ENCODE measurements at places on chromosomes 12 and 14. TPM values are rescaled to one million over a fixed set of nuclear protein-coding genes. Genes with fewer than 3 reads are reported as not detected.

DNA sequence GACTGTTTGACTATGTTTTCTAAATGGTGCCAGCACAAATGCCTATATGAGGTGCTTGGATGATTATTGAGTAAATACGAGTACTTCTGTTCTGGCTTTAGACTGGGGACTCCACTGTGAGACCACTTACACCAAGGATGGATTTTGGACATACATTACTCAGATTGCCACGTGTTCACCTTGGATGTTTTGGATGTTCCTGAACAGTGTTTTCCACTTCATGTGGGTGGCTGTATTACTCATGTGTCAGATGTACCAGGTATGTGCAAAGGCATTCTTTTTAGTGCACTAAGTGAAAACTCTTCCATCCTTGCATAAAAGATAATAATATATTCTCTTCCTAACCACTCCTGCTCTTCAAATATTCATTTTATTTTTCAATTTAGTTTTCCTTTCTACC is 30.7 kb downstream of the CSRP2 start:
- H3K36me3 ChIP-seq: peaks cover 9% of the 10 kb centered on the region
- no peak overlapping the region for H3K4me3 ChIP-seq
- no peak overlapping the region for H3K27ac ChIP-seq
- DNase-seq: no peak

- H3K4me1 ChIP-seq: no peaks in the 10 kb centered on the region
- no peak overlapping the region for H3K27ac ChIP-seq
- no peaks in the 10 kb centered on the region for H3K36me3 ChIP-seq
- H3K27me3 ChIP-seq: no peaks in the 10 kb centered on the region
- no peak for DNase-seq
- H3K4me3 ChIP-seq: no peak overlapping the region
Measured at GRCh38 chr14:78154827-78155226, 15.3 kb upstream of the NRXN3 start.

GRCh38 chr12:5155866-5156265 is 112.2 kb downstream of the KCNA5 start:
- H3K4me1 ChIP-seq: no peaks in the 10 kb centered on the region
- H3K27me3 ChIP-seq: no peaks in the 10 kb centered on the region
- no peak overlapping the region for H3K4me3 ChIP-seq

Gene PTPRO
- 1.1 TPM for total RNA-seq

Gene RARG
- total RNA-seq: 26.3 TPM

DNA sequence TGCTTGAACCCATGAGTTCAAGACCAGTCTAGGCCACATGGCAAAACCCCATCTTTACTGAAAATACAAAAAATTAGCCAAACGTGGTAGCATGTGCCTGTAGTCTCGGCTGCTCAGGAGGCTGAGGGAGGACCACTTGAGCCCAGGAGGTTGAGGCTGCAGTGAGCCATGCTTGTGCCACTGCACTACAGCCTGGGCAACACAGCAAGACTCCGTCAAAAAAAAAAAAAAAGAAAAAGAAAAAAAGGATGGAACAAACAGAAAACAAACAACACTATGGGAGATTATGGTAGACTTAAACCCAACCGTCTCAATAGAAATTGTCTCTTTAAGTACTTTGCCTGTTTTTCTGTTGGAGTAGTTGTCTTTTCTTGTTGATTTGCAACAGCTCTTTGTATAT is 36.4 kb downstream of the PYM1 start:
- H3K4me1 ChIP-seq: no peaks in the 10 kb centered on the region
- H3K4me3 ChIP-seq: no peak overlapping the region
- no peaks in the 10 kb centered on the region for H3K27me3 ChIP-seq
- no peak for DNase-seq
- H3K36me3 ChIP-seq: no peaks in the 10 kb centered on the region
- H3K27ac ChIP-seq: no peak overlapping the region

Gene INHBC
- not detected for total RNA-seq

Gene ANO4
- 0.33 TPM for total RNA-seq

- no peak for DNase-seq
- no peak overlapping the region for H3K27ac ChIP-seq
- H3K27me3 ChIP-seq: no peaks in the 10 kb centered on the region
- H3K4me3 ChIP-seq: no peak overlapping the region
- peaks cover 9% of the 10 kb centered on the region for H3K4me1 ChIP-seq
Measured at GRCh38 chr14:103496776-103497175, 25.9 kb downstream of the CKB start.

DNA sequence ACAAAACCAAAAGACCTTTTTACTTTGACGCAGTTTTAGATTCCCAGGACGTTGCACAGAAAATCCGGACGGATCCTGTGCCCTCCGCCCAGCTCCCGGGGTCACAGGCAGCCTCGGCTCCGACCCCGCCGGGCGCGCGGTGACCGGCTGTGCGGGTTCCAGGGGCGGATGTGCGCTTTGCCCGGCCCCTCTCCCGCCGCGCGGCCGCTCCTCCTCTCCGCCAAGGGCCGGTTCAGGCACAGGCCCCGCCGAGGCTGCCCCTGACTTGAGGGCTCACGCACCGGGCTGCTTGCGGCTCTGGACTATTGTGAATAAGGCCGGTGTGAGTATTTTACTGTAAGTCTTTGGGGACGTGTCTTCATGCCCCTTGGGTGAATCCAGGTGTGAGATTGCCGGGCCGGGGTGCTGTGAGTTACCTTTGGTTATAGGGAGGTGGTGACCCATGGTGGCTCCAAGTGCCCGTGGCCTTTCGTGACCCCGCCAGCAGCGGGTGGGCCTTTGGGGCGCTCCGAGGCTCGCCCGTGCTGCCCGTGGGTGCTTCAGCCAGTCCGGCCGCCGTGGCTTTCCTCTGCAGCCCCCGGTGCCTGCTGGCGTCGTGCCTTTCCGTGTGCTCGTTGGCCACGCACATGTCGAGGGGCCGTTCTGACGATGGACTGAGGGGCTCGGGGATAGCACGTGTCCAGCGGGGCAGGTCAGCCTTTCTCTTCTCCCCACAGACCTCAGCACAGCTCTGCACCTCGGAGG is 45.9 kb downstream of the NOC4L start:
- peak overlapping the region; percentile 20 for H3K4me3 ChIP-seq
- no peaks in the 10 kb centered on the region for H3K36me3 ChIP-seq
- H3K27ac ChIP-seq: peak overlapping the region; percentile 11

Gene CCDC177
- not detected for total RNA-seq

- no peak for DNase-seq
- H3K4me1 ChIP-seq: peaks cover 48% of the 10 kb centered on the region
- peaks cover 57% of the 10 kb centered on the region for H3K36me3 ChIP-seq
- H3K4me3 ChIP-seq: no peak overlapping the region
Measured at GRCh38 chr12:54282949-54283593, 2.5 kb downstream of the HNRNPA1 start.

GRCh38 chr12:97597031-97597751 is 134.6 kb downstream of the RMST start:
- peaks cover 8% of the 10 kb centered on the region for H3K4me1 ChIP-seq
- H3K36me3 ChIP-seq: no peaks in the 10 kb centered on the region
- H3K27ac ChIP-seq: no peak overlapping the region
- DNase-seq: no peak

- H3K27me3 ChIP-seq: no peaks in the 10 kb centered on the region
- peaks cover 31% of the 10 kb centered on the region for H3K4me1 ChIP-seq
- no peak for DNase-seq
- no peak overlapping the region for H3K27ac ChIP-seq
Measured at GRCh38 chr14:105085766-105086165, 20.5 kb upstream of the GPR132 start.

Gene NTN4
- 11.6 TPM for total RNA-seq

GRCh38 chr14:41051801-41052200 is 554.9 kb upstream of the LRFN5 start:
- no peaks in the 10 kb centered on the region for H3K27me3 ChIP-seq
- H3K36me3 ChIP-seq: no peaks in the 10 kb centered on the region
- DNase-seq: peak; percentile 56
- no peak overlapping the region for H3K4me3 ChIP-seq
- H3K27ac ChIP-seq: no peak overlapping the region
- H3K4me1 ChIP-seq: no peaks in the 10 kb centered on the region

Gene TAS2R30
- total RNA-seq: 22.7 TPM

Gene NOVA1
- total RNA-seq: 6.9 TPM

DNA sequence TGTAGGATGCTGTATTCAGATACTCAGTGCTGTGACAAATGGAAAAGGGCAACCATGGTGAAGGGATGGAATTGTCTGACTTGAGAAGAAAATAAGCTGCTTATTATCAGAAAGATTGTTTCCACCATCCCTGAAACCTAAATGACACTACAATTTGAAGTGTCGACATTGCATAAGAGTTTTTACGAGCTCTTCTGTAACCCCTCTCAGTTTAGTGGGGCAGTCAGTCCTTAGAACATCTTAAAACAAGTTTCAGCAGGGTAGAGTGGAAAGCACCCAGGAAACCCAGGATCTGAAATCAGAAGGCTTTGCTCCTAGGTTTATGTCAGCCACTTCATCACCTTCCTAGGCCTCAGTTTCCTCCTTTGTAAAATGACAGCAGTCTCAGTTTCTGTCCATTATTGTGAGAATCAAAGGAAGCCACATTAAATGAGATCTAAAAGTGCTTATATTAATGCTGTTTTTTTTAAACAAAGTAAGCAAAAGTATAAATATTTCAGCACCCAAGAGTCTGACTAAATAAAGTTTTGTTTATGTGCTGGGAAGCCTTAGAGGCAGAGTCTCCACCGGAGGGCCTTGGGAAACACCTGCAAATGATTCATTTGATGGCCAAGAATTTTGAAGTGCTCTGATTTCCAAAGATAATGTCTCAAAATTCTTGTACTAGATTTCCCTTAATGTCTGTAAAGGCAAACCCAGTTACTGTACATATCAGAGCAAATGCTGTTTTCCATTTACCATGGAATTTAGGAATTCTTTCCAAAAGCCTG is 1.8 kb downstream of the IFT43 start:
- peaks cover 18% of the 10 kb centered on the region for H3K4me1 ChIP-seq
- no peaks in the 10 kb centered on the region for H3K27me3 ChIP-seq
- H3K27ac ChIP-seq: no peak overlapping the region

DNA sequence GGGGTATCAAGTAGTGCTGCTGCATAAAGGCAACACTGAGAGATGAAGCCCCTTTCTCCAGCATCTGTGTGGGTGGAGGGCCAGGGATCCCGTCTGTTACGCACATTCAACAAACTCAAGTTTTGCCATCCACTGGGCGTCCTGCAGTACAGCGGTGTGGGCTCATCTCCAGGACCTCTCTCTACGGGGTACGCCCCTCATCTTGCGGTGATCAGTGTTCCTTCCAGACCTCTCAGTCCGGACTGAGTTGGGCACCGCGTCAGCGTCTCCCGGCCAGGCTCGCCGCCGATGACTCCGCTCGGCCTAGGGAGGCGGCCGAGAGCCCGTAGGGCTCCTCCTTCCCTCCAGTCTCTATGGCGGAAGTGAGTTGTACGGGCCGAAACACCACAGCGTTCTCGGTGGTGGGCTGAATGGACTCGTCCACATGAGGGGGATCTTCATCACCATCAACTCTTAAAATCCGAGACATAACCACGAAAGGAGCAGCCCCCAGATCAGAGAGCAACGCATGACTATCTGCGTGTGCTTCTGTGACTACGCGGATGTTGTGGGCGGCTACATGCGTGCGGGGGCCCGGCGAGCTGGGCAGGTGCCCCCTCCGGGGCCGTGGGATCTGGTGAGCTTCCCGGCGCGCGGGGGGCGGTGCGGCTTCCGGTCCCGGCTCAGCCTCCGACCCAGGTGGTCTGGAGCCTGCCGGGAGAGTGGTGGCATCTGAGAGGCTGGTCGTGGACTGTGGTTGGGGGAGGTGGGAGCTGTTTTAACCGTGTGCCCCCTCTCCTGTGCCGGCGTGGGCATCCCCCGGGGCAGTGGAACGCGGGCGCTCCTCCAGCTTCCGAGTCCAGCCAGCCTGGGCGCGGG is at the start of gene ATG101:
TSS of gene ATG101 (plus strand) at position 652 of the 858 bp plus-strand sequence. CDS start 3,673 bp downstream, outside the sequence.
- peak within 1 kb of the TSS; percentile 93 for H3K27ac ChIP-seq
- peaks cover 3% of the 10 kb centered on the region for H3K36me3 ChIP-seq
- peaks cover 34% of the 10 kb centered on the region for H3K4me1 ChIP-seq
- peak within 1 kb of the TSS; percentile 72 for H3K4me3 ChIP-seq
- peak; percentile 91 for DNase-seq
- H3K27me3 ChIP-seq: no peaks in the 10 kb centered on the region

DNA sequence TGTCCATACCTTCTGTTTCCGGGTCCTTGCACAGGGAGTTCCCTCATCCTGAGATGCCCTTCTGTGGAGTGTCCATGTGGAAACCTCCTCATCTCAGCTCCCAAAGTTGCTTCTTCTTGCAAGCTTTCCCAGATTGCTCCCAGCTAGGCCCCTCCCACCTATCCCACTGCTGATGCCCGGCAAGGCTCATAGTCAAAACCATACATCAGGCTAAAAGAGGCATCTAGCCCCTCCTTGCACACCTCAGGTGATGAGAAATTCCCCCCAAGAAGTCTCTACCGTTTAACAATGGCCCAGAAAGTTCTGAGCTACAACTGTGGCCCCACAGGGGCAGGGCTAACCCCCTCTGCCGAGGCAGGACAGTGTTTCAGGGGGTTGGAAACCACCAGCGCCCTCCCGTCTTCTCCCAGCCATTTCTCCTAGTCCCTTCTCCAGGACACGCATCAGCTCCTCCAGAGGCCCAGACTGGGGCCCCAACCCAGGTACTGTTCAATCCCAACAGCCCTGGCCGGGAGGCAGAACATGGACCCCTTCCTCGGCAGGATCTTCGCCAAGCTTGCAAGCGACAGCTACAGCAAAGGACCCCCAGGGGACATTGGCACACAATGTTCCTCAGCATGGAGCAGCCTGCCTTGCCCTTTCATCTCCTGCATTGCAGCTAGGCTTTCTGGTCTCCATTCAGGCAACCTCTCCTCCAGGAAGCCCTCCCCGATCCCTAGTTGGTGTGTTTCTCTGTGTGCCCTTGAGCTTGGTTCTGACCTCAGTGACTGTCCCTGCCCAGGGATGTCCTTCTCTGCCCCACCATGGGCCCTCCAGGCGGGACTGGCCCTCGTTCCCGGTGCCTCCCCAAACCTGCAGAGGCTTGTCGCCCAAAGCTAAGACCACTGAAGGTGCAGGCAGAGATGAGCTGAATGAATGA is 4.5 kb upstream of the BEGAIN start:
- H3K4me3 ChIP-seq: no peak overlapping the region
- H3K27ac ChIP-seq: no peak overlapping the region
- DNase-seq: no peak
- no peaks in the 10 kb centered on the region for H3K36me3 ChIP-seq
- H3K4me1 ChIP-seq: no peaks in the 10 kb centered on the region

DNA sequence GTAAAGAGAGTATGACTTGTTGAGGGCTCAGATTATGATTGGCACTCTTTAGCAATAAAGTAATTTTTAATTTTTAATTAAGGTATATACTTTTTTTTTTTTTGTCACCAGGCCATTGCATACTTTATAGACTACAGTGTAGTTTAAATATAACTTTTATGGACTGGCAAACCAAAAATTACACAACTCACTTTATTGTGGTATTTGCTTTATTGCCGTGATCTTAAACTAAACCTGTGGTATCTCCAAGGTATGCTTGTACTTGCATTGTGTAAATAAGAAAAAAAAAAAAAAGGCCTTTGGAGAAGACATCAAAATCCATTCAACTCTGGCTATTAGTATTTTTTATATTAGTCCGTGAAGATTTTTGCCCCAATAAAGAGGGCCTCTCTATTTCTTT is 646.7 kb upstream of the FOXG1 start:
- H3K27me3 ChIP-seq: no peaks in the 10 kb centered on the region
- DNase-seq: no peak
- H3K4me1 ChIP-seq: no peaks in the 10 kb centered on the region

GRCh38 chr14:70666361-70666686 is 24.6 kb downstream of the TTC9 start:
- H3K4me3 ChIP-seq: no peak overlapping the region
- peaks cover 38% of the 10 kb centered on the region for H3K4me1 ChIP-seq
- no peak for DNase-seq

Gene ACOT6
- not detected for total RNA-seq

Data from thyroid gland (tissue), 4 donors.